ENCODE measurements at places on chromosomes 12 and 14.

DNA sequence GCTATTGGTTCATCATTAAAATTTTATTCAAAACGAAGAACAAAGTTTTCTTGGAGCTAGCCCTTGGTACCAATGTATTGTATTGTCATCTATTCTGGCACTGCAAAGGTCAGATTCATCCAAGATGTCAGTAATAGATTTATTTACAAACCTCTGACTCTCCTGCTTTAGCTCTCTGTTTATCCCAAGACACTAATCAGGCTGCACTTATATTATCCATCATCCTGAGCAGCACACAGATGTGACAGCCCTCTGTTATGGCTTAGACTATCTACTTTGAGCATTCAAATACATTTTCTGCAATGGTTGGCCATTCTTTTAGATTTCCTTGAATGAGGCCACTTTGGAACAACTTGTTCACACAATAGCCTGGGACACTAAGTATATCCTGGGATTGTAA, 5.0 kb upstream of the PTPRR start:
- DNase-seq, result no peak

DNA sequence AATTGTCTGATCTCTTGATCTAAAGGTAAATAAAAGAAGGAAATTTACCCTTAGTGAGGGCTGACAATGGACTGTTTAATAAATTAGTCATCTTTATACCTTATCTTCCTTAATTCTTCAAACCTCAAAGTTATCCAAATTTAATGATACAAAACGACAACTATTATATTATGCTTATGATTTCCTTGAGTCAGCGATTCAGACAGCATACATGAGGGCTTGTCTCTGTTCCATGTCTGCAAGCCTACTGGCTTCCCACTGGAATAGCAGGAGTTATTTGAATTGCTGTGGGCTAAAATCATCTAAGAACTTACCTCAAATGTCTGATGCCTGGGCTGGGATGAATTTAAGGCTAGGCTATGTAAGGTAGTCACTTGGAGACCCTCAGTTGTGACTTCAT, 197.2 kb upstream of the MDGA2 start:
- DNase-seq, result no peak

DNA sequence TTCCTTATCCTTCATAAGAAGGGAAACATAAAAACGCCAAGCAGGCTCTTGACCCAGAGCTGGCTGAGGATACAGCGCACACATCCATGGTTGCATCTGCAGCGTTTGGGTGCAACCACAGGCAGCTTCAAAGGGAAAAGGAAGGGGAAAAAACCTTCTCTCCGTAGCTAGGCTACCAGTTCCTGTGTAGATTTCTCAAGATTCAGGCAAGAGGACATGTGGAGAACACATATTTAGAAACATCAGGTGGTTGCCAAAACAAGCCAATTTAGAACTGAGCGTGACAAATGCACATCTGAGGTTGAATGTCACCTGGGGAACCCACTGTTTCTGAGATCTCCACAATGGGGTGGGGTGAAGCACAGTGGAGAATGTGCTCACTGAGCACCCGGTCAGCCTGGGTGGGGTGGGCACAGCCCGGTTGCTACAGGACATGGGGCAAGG, 78.3 kb upstream of the BDKRB2 start:
- no peak for DNase-seq

- DNase-seq, result no peak
Measured at GRCh38 chr12:3805077-3805476, 52.2 kb upstream of the CRACR2A start.

DNA sequence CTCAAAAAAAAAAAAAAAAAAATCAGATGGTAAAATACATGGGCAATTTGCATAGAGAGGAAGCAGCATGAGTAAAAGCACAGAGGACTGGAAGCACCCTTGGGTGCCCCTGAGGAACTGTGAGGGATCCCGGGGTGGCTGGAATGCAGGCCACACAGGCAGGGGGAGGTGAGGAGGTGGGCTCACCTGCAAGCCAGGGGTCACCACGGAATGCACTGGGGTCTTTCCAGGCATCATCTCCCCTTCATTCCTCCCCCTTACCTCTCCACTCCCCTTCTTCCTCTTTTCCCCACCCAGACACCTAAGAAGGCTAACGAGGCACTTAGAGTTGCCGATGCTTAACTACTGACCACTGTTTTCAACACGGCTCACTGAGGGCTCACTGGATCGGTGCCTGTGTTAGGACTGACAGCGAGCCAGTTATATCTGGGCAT, 14.4 kb upstream of the HIP1R start:
- DNase-seq, result no peak

GRCh38 chr12:10070380-10070779, 28.4 kb downstream of the CLEC1A start:
- DNase-seq, result no peak

DNA sequence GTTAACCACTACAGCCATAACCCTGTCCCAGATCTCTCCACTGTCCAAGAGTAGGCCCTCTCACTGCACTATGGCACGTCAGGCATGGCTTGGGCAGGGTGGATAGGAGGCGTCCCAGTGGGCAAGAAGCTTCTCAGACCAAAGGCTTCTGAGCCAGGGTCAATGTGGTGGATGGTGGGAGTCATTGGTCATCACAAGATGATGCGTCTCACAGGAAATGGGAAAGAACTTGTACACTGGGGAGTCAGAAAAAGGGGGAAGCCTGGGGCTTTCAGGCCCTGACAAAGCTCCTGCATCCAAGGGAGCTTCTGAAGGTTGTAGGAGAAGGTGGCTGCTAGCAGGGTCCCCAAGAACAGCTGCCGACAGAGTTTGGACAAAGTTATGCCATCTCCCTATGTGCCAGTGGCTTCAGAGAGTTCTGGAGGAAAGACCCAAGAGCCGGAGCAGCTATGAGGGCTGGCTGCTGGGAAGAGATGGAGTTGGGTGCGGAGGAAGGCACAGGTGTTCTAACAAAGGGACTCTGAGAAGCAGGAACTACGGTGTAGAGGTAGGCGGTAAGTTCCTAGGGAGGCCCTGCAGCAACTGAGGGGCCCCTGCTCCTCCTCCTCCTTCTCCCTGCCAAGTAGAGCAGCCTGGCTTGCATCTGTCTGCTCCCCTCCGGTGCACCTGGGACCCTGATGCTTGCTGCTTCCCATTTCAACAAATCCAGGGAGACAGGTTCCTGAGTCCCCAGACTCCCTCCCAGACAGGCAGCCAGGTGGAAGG, 81.1 kb downstream of the ARL6IP4 start:
- DNase-seq, result no peak

GRCh38 chr12:52975820-52976573, 27.1 kb downstream of the KRT18 start:
- DNase-seq, result no peak

DNA sequence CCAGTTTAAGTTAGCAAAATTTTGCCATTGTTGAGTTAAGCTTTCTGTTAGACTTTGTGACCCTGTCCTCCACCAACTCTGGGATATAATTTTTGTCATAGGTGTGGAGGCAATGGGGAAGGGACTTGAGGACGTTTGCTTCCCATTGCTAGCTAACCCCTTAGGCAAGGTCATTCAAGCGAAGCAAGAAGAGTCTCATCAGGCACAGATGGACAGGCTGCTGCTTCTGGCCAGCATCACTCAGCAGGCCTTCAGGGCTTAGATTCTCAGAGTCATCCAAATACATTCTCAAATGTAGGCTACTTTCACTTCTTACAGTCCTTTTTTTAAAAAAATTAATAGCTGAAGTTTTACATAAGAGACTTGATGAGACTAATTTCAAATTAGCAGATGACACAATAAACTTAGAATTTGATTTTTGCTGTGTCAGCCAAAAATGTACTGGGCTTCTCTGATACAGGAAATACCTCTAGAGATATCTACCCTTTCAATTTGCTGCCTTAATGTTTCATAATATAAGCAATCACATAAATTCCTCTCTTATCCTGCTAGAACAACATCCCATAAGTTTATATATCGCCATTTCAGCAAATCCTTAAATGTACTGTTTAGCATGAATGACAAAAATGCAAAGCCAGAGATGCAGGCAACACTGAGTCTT, 875.2 kb downstream of the FLRT2 start:
- no peak for DNase-seq

DNA sequence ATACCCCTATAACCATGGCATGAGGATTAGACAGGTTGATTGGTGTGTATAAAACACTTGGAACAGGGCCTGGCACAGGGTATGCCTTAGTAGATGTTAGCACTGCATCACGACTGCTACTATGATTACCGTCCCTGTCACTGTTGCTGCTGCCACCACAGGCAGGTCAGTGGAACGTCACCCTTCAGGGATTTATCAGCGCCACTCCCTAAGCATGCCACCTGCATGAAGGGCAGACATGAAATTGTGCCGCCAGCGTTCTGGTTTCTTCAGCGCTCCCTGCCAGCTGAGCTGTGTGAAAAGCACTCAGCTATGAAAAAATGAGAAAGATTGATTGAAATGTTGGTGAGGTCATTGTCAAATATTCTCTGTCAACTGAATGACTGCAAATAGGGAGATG, 477.0 kb downstream of the DPF3 start:
- no peak for DNase-seq

DNA sequence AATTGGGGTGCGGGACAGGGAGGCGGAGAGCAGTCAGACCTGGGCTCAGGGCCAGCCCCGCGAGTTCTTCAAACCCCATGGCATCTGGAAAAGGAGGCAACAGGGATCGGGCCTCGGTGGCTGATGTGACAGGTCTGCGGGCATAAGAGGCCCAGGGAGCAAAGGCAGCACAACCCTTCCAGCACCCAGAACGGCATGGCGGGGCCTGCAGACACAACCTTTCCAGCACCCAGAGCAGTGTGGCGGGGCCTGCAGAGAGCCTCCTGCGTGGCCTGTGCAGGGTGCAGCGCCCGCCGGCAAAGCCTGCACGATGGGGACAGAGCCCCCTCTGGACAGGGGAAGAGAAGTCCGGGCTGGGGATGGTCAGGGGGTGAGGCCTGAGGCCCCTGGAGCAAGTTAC, 26.2 kb upstream of the TRAF3 start:
- no peak for DNase-seq

DNA sequence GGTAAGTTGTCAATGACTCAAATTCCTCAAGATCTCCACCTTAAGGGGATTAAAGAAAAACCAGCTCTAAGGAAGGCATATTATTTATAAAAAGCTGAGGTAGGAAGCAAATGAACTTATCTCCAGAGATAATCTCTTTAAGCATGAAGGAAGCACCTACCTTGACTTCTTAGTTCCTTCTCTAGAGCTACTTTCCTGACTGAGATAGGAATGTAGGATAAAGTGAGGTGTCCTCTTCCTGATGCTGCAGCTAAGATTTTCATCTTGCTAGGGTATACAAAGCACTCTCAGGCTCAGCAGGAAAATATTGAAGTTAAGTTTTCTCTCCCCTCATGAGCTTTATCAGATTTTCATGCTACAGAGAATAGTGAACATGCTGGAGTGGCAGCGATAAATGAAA, 163.0 kb upstream of the E2F7 start:
- DNase-seq, result no peak

DNA sequence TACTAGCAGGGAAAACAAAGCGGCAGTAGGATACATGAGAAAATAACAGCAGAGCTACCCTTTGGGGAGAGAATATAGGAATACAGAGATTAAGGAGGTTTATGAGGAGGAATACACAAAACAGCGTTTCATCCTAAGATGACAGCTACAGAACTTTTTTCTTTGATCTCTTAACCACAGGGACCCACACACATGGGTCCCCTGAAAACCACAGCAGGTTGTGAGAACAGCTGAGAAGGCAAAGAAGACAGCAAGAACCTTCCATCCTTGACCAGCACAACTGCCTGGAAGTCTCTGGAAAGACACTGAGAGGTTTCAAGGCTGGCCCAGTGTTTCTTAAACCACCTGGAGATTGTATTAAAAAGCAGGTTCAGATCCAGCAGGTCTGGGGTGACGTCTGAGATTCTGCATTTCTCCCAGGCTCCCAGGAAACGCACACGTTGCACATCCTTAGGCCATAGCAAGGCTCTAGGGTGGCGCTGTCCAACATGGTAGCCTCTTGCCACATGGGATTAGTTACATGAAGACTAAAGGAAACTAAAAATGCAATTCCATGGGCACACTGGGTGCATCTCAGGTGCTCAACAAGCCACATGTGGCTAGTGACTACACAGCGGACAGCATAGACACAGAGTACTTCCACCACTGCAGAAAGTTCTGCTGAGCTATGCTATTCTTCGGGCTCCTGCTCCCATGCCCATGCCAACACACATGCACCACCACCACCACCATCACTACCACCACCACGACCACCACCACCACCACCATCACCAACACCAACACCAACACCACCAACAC, 92.3 kb downstream of the FOXN3 start:
- no peak for DNase-seq

DNA sequence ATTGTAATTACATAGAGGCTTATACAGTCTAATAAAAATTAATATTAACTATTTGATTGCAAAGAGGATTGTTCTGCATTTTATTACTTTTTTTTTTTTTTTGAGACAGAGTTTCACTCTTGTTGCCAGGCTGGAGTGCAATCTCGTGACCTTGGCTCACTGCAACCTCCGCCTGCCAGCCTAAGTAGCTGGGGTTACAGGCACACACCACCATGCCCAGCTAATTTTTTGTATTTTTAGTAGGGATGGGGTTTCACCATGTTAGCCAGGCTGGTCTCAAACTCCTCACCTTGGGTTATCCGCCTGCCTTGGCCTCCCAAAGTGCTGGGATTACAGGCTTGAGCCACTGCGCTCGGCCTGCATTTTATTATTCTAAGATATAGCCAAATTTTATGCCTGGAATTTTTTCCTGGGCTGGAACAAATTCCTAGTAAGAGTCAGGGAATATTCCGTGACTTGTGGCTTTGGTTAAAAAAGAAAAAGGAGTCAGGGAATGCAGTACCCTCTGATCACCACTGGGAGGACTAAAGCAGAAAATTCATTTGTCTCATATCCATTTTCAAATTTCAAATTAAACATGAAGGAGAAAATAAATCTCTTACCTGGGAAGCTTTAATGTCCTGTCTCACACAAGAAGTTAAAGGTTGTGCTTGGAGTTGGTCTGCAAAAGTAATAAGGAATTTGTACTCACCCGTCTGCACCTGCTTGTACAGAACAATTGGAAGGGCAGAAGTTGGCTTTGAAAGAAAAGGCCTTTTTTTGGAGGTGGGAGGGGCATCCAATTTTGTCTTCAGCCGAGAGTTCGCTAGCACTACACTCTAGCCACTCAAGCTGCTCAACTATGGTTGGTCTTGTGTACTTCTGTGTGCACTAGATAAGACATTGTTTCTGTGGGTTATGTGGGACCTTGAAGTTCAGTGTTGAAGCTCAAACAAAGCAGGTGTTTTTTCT, 8.7 kb downstream of the MARK3 start:
- no peak for DNase-seq

GRCh38 chr12:77433799-77434198, 368.4 kb upstream of the E2F7 start:
- DNase-seq, result peak; percentile 5

GRCh38 chr12:26276709-26277108, 81.3 kb downstream of the SSPN start:
- DNase-seq, result no peak

GRCh38 chr12:116771651-116772050, 33.5 kb downstream of the RNFT2 start:
- DNase-seq, result no peak

DNA sequence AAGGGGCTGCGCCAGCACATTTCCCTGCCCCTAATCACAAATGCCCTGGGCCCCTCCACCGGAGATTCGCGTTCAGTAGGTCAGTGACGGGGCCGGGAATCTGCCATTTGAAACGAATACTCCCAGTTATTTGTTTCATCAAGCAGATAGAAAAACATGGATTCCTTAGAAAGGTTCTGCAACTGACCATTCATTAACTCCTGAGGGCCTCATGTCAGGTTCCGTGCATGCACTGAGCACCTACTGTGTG, 25.6 kb upstream of the UBC start:
- no peak for DNase-seq

Data from HS-27A (cell line).